Fibroblast of the aortic adventitia (primary cell): ENCODE measurements at places on chromosomes 5 and 9.

GRCh38 chr5:26666371-26666770, 372.0 kb downstream of the CDH9 start:
- DNase-seq, result no peak

DNA sequence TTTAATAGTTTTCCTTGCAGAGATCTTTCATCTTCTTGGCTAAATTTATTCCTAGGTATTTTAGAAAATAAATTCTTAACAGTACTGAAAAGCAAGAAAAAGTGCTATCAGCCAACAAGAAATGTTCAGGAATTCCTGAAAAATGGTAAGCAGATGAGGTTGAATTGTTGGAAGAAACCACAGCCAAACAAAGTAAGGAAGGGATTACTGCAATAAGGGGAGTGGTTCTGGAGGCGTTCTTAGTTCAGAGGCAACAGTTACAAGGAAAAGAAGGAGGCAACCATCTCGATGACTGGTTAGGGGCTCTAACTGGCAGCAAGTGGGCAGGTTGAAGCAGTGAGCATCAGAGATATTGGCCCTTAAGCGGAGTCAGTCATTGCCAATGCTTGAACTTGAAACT, 12.8 kb upstream of the OR13J1 start:
- DNase-seq, result peak; percentile 72

- no peak for DNase-seq
Measured at GRCh38 chr5:157993986-157994691, 135.2 kb upstream of the CLINT1 start.

DNA sequence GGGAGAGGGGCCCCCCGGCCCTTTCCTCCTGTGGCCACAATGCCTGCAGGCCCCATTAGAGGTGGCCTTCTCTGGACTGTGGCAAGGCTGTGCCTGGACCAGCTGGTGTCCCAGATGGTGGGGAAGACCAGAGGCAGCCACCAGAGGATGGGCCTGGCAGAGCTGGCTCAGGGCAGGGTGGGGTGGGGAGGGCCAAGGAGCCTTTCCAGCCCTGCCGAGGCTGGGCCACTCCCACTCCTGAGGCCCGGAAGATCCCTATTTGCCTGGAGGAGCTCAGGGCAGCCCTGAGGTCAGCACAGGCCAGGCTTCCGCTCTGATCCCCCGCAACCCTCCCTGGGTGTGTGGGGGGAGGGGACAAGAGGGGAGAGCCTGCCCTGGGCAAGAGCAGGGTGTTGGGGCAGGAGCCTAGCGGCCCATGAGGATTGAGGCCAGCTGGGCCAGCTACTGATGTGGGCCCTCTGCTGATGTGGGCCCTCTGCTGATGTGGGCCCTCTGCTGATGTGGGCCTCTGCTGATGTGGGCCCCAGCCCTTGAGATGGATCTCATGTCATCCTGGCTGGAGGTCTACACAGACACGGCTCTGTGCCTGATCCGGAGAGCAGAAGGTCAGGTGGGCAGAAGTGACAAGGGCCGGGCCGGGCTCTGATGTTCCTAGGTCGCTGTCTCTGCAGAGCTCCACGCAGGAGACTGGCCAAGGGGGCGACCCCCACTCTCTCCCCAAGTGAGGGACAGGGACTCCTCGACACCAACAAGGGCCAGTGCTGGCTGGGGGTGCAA, 6.0 kb downstream of the MRPS2 start:
- DNase-seq, result no peak

DNA sequence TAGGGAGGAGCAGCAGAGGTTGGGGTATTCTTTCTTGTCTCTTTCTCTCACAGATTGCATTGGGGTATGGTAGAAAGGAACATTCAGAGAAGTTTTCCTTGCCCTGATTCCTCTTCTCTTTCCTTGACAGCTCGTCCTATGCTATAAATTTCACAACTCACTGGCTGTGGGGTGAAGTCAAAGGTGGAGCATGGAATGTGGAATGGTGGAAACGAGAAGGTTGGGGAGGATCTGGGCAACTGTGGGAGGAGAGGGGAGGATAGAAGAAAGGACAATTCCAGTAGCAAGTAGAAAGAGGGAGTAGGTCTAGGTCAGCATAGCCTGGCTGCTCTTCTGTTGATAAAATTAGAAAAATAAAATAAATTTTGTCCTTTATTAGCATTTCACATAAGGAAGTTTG, 39.0 kb upstream of the POC5 start:
- no peak for DNase-seq

- DNase-seq, result no peak
Measured at GRCh38 chr5:173258466-173258865, 23.5 kb upstream of the NKX2-5 start.

GRCh38 chr9:123863164-123863855, 66.6 kb downstream of the DENND1A start:
- peak; percentile 50 for DNase-seq

DNA sequence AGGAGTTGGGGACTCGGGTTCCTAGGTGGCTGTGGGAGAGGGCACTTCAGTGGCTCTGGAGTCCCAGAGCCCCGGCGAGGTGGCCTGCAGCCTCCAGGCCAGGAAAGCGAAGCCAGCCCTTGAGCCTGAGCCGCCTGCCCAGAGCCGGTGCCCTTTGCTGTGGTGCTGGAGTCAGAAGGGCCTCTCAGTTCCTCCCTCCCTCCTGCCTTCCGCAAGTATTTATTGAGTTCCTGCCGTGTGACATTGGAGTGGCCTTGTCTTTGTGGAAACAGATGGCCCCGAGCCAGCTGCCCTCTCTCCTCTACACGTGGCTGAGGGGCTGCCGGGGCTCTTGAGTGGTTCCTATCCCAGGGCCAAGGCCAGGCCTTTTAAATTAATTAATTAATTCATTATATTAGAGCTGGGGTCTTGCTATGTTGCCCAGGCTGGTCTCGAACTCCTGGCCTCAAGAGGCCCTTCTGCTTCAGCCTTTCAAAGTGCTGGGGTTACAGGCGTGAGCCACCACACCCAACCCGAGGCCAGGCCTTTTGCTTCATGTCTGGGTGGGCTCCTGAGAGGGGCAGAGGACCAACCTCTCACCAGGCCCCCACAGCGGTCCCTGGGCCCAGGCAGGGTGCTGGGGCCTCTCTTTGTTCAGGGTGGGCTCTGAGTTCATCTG, 45.6 kb upstream of the IER5L start:
- DNase-seq, result no peak

GRCh38 chr9:124870723-124871122, 8.8 kb downstream of the ARPC5L start:
- no peak for DNase-seq

GRCh38 chr5:109848130-109848529, 158.4 kb downstream of the MAN2A1 start:
- no peak for DNase-seq

DNA sequence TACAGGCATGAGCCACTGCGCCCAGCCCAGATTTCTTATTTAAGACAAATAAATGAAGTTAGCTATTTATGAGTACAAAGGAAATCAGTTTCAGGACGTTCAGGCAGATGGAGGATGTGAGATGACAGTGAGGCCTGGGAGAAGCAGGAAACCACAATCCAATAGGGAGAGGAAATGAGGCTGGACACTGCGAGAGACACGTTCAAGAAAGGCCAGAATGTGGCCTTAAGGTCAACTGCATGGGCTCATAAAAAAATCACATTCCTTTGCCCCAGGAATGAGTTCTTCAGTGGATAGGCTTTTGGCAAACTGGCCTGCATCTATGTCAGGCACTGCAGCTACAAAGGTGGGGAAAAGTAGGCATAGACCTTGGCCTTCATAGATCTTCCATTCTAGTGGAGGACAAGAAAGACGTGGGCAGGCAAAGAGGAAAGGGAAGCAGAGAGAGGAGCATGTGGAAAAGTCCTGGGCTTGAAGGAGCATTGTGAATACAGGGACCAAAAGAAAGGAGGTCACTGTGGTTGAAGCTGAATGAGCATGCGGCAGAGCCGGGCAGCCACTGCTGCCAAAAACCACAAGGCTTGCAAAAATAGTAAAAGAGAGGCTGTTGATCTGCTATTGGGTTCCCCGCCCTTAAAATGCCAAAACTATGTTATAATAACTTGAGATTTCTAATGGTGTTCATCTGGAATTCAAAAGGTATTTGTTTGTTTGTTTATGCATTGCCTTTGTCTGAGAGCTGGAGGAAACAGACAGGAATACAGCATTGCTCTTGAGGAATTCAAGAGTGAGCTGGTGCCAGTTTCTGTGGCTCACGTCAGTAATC, 133.0 kb downstream of the GNA14 start:
- DNase-seq, result peak; percentile 54

DNA sequence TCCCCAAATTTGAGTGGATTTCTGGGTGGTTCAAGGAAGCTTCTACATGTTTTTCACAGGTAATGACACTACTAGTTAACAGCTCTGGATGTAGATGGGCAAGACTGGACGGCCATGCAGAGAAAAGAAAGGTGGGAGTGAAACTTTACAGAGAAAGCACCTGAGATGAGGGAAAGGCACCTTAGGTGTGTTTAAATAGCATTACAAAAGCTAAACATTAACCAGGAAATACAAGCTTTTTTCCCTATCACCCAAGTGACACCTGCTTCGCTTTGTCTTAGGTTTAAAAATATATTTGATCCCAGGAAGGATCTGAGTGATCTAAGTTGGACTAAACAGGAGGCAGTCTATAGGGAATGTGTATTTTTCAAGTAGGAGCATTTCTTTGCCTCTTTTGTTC, 8.3 kb downstream of the C9orf152 start:
- DNase-seq, result no peak

DNA sequence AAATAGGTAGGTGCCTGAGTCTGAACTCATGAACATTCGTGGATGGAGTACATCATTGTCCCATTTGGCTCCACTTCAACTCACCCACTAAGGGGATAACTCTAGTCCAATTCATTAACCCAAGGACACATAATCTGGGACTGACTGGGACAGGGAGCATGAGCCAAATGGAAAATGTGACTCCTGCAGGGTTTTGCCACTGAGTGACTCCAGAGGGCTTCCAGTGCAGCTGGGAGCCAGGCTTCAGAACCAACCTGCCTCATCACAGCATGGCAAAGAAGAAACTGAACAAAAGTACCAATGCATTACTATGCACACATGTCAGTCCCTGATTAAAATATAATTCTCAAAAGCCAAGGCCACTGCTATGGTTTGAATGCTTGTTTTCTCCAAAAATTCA, 159.7 kb upstream of the SNX2 start:
- DNase-seq, result no peak

- DNase-seq, result peak; percentile 87
Measured at GRCh38 chr5:82388181-82388580, 110.0 kb upstream of the RPS23 start.

- no peak for DNase-seq
Measured at GRCh38 chr5:6736524-6737042, 23.4 kb downstream of the TENT4A start.

GRCh38 chr5:1152156-1152555, 40.3 kb upstream of the SLC12A7 start:
- DNase-seq, result no peak

DNA sequence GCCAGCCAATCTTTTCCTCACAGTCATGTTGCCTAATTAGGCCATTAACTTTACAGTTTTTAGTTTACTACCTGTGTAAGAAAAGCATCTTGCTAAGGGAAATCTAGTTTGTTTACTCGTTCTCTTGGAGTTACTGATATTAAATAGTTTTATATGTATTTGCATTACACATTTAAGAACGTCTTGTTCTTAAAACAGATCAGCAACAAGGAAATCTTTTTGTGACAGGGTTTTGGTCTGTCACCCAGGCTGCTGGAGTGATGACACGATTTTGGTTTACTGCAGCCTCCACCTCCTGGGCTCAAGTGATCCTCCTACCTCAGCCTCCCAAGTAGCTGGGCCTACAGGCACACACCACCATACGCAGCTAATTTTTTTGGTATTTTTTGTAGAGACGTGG, 29.2 kb upstream of the MSH3 start:
- no peak for DNase-seq

- no peak for DNase-seq
Measured at GRCh38 chr5:33411498-33411897, 29.3 kb upstream of the TARS1 start.

DNA sequence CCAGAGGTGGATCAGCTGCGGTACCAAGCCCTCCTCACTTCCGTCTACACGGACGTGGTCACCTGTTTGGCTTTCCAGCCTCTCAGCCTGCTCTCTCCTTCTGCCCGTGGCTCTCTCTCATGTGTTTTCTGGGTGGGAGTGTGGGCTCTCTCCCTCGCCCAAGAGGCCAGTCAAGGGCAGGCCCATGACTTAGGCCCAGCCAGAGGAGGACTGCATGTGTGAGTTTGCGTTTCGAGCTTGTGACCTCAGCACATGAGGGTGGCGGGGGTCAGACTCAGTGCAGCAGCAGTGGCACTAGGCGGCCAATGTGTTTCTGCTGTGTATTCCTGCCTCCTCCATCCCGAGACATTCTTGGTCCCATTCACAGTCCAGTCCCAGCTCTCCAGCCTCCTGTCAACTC, 82.5 kb upstream of the SMIM23 start:
- no peak for DNase-seq

- no peak for DNase-seq
Measured at GRCh38 chr5:143559586-143560109, 156.2 kb upstream of the NR3C1 start.

GRCh38 chr5:157511651-157512644, 51.9 kb downstream of the NIPAL4 start:
- peak; percentile 99 for DNase-seq

DNA sequence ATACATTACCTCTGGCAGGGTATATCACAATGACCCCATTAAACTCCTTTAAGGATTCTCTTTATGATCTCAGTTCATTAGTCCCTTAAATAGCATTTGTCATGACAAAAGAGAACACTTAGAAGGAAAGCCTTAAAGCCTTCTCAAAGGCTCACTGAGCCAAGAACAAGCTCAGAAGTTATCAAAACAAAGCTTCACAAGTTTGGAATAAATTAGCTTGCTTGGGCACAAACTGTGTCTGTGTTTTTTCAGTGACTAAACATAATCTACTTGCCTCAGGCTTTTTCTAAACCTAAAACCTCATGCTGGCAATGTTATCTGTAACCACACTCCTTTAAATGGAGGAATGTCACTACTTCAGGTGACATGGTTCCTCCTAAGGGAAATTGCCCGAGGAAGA, 1114.9 kb upstream of the C9orf72 start:
- DNase-seq, result no peak

- no peak for DNase-seq
Measured at GRCh38 chr9:38394416-38394815, 1.9 kb downstream of the ALDH1B1 start.

GRCh38 chr9:113976915-113977314, 100.8 kb downstream of the ZNF618 start:
- DNase-seq, result no peak

GRCh38 chr5:171872666-171873065, 87.0 kb downstream of the SMIM23 start:
- DNase-seq, result no peak

DNA sequence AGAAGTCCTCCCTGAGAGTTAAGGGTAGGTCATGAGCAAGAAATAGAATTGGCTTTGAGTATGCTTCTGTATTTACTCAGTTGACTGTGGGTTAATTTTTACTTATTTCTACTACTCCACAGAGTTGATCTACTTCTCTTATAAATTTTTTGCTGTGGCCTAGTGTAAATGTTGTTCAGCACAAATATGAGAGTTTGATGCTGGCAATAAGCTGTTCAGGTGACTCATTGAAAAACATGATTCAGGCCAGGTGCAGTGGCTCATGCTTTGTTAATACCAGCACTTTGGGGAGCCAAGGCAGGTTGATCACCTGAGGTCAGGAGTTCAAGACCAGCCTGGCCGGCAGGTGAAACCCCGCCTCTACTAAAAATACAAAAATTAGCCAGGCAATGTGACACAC, 4.5 kb upstream of the CDK7 start:
- no peak for DNase-seq

GRCh38 chr5:180599590-180599914, 8.3 kb upstream of the SCGB3A1 start:
- no peak for DNase-seq
